ENCODE measurements at places on chromosomes 13 and 19. TPM values are rescaled to one million over a fixed set of nuclear protein-coding genes. Genes with fewer than 3 reads are reported as not detected.

DNA sequence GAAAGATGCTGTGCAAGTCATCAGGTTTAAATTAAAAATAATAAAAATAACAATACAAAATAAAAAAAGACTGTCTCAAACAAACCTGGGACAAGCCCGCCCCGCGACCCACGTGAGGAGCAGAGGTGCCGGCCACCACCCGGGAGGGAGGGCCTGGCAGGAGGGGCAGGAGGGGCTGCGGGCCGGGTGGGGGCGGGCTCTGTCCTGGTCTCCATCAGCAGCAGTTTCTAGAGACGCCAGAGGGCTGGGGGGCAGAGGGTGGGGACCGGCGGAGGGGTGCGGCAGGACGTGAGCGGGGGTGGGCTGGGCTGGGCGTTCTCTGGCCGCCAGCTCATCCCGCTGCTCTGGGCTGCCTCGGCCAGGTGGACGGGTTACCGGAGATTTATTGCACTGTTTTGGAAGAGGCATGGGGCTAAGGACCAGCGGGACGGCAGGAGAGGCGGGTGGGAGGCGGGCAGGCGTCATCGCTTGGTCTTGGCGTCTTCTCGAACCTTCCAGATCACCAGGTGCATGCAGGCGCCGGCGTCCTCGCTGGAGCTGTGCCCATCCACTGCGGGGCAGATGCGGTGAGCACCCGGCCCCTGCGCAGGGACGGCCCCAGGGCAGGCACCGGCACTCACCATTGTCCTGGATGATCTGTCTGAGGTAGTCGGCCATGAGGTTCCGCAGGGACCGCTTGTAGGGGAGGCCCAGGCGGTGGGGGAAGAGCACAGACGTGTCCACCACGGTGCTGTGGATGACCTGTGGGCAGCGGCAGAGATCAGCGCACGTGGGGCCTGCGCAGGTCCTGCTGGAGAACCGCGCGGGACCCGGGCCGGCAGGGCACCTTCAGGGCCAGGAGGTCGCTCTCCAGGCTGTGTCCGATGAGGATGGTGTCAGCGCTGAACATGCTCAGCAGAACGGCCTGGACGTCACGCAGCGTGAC is 3.8 kb upstream of the ATP8B3 start:
- H3K27ac ChIP-seq = no peak overlapping the region
- no peak for DNase-seq
- no peaks in the 10 kb centered on the region for H3K27me3 ChIP-seq
- peaks cover 50% of the 10 kb centered on the region for H3K36me3 ChIP-seq

DNA sequence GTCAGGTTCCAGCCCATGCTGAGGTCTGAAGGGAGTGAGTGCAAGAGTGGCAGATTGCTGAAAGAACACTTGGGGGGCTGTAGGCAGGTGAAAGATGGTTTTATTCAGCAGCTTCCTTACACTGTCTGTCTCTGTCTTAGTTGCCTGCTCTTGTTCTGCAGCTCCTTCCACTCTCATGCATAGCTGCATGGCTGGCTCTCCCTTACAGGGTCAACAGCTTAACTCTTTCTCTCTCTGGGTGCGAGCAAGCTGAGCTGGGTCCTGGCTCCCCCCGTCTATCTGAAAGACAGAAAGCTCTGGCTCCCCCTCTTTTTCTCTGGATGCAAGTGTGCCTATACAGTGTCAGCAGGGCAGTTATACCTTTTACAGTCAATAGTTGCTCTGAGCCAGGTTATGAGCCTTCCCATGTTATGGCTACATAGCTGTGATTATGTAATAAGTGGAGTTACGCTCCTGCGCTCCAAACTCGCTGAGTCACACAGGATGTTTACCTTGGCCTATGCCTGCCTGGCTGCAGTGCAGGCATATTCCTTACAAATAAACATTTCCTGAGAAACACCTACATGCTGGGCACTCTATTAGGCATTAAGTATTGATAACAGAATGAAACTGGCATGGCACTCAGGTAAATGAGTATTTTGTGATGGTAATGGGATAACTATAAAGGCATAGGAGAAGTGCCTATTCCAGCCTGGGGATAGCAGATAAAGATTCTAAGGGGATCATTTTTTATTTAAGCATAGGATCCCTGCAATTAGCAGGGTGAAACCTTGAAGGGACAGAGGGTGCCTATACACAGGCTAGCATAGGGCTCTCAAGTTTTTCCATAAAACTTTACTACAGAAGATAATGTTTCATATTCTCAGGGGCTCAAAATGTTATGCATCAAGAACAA is 826.9 kb upstream of the PCDH9 start:
- DNase-seq = no peak
- no peaks in the 10 kb centered on the region for H3K27me3 ChIP-seq
- H3K4me3 ChIP-seq = no peak overlapping the region
- no peaks in the 10 kb centered on the region for H3K4me1 ChIP-seq
- no peaks in the 10 kb centered on the region for H3K36me3 ChIP-seq

DNA sequence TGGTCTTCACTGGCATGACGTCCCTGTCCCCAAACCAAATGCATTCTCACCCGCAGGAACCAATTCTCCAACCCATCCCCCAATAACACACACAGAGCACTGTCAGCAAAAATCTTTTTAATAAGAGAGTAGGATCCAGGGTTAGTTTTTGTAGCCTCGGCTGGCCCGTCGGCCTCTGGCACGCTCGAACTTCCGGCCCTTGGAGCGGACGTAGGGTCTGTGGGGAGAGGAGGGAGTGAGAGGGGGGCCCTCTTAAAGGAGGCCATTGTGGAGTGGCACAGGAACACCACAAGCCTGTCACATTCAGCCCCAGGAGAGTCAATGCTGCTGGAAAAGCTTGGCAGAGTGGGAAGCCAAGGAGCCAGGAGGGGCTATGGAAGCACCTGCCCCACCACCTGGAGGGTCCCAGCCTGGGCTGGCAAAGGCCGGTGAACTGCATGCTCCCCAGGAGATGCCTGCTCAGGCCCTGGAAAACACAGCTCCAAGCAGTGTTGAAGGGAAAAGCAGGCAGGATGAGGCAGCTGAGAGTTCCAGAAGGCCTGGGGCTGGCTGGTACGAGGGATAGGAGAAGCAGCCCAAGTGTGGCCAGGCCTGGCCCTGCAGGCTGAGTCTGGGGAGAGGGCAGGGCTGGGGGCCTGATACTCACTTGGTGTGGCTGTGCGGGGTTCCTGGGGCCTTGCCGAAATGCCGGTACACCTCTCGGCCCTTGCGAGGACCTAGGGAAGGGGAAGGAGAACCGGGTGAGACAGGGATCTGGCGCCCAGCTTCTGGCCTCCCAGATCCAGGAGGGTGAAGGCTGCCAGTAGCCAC is 560 bp upstream of the FAM83E start:
- H3K4me1 ChIP-seq = peaks cover 31% of the 10 kb centered on the region
- no peaks in the 10 kb centered on the region for H3K27me3 ChIP-seq
- no peak for DNase-seq
- H3K27ac ChIP-seq = no peak overlapping the region

DNA sequence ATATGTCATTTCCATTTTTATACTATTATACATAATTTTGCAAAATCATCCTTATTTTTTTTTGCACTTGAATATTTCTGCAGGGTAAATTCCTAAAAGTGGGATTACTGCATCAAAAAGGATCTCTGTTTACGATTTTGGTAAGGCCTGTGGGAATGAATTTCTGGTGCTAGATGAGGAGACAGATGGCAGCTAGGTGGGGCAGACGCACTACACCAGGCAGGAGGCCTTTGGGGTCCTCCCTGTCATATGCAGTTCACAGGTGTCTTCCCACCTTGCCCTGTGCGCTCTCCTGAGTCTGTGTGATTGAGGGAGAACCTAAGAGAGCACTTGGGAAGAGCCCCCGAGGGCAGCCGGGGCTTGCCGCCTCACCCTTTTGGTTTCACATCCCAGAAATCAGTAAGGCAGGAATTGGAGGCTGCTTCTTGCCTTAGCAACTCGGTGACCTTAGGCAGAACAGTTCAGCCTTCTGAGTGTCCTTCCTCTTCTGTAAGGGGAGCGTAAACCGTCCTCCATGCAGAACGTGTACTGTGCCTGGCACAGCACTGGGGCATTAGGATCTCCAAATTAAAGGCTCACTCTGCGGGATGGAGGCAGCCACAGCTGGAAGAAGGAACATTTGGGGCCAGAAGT is 13.4 kb upstream of the GJB2 start:
- no peaks in the 10 kb centered on the region for H3K36me3 ChIP-seq
- H3K4me1 ChIP-seq = no peaks in the 10 kb centered on the region
- peaks cover 6% of the 10 kb centered on the region for H3K27me3 ChIP-seq
- no peak overlapping the region for H3K27ac ChIP-seq
- no peak for DNase-seq

The RFPL4AL1 gene
- total RNA-seq = not detected

Data from B cell (primary cell).